T-helper 2 cell treated with Interferon-gamma antibody and Interleukin-4, amounts not matched to agents 5 μg/mL and 100 μg/mL, for 36 hours (primary cell): ENCODE measurements at places on chromosomes 16 and 17.

GRCh38 chr17:17633310-17633709 lies 41.8 kb upstream of the PEMT start:
- no peak for DNase-seq

- no peak for DNase-seq
Observed at GRCh38 chr17:40068584-40068916, 5.8 kb downstream of the THRA start.

- DNase-seq, result no peak
Observed at GRCh38 chr17:72822358-72823023, 270.0 kb downstream of the SLC39A11 start.

DNA sequence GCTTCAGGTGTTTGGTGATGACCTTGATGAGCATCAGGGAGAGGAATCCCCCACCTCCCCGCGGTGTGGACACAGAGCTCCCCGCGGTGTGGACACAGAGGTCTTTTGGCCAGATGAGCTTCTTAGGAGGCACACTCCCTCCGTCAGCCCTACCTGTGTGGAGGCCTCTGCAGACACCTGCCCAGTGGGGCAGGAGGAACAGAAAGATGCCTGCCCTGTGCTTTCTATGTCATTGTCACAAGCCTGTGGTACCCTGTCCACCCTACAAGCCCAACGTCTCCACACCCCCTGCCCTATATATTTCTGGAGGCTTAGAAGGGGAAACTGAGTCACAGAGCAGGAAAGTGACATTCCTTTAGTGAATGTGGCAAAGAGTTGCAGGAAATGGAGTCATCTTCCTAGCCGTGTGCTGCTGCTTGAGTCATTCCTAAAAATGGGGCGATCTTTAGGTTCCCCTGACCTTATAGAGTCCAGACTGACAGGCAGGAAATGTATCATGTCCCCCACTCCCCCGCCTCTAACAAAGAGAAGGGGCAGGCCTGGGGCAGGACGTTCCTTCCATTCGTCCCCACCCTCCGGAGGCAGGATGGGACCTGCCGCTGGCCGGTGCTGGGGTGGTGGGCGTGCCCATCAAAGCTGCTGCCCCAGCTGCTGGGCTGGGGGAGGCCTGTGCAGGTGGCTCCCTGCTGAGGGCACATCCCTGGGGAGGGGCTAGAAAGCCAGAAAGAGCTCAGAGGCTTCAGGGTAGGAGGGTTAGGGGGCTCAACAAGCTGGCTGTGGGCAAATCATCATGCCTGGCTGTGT lies 1.0 kb upstream of the C16orf74 start:
- DNase-seq, result no peak

DNA sequence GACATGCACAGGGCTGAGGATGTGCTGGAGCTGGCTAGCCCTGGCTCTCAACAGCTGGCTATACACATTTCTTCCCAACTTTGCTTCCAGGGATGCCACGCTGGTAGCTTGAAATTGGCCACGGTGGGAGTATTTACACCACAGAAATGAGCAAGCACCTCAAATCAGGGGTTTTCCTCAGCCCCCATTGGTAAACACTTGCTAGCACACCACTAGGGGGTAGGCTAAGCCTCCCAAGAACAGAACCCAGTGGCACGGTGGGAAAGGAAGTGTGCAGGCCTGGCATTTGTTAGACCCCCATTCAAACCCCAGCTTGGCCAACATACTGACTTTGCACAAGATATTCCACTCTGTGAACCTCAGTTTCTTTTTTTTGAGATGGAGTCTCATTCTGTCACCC lies 12.9 kb downstream of the DRC3 start:
- DNase-seq, result no peak

DNA sequence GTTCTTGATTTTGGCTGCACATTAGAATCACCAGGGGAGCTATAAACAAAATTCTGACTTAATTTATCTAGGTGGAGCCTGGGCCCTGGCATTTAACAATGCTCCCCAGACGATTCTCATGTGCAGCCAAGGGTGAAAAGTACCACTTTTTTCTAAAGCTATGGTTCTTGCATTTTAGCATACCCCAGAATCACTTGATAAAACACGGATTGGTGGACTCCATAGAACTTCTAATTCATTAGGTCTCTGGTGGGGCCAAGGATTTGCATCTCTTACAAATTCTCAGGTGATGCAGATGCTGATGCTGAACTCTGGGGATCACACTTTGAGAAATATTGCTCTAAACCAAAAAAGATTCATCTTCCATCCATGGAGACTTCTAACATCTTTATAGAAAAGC lies 74.5 kb downstream of the RPGRIP1L start:
- DNase-seq, result no peak

DNA sequence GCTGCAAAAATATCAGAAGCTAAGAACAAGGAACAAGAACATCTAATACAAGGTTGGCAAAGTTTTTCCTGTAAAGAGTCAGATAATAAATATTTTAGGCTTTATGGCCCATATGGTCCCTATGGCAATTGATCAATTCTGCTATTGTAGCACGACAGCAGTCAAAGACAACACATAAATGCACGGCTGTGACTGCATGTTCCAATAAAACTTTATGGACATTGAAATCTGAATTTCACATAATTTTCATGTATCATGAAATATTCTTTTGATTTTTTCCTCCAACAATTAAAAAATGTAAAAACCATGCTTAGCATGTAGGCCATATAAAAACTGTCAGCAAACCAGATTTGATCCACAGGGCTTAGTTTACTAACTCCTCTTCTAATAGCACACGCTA lies 10.5 kb upstream of the RNF43 start:
- DNase-seq, result no peak

- DNase-seq, result no peak
Observed at GRCh38 chr17:47708864-47709541, 15.0 kb downstream of the TBKBP1 start.

DNA sequence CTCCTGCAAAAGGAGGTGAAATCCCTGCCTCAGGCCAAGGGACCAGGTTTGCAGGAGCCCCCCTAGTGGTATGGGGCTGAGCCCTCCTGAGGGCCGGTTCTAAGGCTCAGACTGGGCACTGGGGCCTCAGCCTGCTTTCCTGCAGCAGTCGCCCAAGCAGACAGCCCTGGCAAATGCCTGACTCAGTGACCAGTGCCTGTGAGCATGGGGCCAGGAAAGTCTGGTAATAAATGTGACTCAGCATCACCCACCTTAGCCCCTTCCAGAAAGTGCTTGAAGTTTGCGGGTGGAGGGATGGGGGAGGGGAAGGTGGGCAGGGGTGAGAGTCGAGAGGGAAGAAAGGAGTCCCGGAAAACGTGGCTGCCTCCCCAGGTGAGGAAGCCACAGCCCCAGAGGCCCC lies 2.1 kb downstream of the MC1R start:
- no peak for DNase-seq

DNA sequence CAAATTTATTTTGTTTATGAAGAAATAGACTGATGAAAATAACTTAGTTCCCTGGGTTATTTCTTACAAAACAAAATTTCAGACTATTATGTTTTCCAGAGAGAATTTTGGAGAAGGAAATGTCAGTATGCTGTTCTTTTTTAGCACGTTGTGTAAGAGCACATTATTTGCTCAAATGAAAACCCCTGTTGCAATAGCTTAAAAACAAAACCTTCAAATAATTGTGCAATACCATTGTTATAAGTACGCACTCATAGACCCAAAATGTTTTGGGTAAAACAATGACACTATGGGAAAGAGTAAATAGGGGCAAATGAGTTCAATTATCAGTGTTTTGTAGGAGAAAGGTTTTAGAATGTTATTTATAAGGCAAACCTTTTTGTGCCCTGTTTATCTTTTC lies 18.2 kb downstream of the VMP1 start:
- no peak for DNase-seq

DNA sequence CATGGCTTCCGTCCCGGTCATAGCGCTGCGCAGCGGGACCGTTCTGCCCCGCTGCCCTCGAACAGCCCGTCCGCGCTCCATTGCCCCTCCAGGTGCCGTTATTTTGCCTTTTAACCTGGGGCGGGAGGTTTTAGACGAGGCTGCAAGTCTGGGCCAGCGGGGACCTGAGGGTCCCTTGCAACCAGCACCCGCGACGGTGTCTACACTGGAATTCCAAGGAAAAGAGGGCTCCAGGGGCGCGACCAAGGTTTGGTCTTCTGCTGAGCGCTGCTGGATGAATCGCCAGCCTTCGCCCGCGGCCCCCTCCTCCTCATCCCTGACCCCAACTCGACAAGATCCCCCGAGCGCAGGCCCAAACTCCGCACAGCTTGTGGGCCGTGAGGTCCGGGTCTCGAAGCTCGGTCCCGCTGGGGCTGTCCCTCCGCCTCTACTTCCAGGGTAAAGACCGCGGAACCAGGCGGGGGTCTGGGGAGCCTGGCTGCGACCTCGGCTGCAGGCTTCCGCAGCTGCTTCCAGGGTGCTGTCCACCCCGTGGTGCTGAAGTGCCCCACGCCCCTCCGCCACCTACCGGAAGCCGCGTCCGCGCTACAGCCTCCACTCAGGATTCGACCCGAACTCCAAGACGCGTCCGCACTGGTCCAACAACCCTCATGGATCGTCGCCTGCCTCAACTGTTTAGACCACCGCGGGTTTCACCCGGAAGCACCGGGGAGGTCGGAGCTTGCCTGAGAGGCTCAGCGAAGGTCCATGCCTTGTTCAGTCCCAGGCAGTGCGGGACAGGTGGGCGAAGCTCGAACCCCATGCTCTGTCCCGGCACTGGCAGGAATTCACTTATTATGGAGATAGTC lies 10.1 kb upstream of the CA4 start:
- DNase-seq, result peak; percentile 67

DNA sequence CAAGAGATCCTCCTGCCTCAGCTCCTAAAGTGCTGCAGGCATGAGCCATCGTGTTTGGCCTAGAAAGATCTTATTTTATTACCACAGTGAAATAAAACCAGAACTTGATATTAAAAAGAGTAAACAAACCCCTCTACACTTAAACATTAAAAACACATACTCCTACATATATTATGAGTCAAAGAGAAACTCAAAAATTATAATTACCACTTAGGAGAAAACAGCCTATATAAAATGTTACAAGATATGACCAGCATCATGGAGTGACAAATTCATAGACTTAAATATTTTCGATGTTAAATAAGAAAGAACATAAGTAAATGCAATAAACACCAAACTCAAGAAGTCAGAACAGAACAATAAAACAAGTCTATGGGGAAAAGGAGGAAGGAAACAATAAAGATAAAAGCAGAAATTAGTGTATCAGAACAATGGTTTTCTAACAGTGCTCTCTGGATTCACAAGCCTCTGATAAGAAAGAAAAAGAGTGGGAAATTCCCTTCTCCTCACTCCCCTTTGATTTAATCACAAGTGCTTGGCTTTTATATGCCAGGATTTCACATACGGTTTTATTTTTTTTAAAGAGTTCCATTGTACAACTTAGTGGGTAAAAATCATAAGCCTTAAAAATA lies 23.0 kb downstream of the SKAP1 start:
- DNase-seq, result no peak

- DNase-seq, result no peak
Observed at GRCh38 chr17:51159604-51160003, 6.2 kb downstream of the NME1 start.

DNA sequence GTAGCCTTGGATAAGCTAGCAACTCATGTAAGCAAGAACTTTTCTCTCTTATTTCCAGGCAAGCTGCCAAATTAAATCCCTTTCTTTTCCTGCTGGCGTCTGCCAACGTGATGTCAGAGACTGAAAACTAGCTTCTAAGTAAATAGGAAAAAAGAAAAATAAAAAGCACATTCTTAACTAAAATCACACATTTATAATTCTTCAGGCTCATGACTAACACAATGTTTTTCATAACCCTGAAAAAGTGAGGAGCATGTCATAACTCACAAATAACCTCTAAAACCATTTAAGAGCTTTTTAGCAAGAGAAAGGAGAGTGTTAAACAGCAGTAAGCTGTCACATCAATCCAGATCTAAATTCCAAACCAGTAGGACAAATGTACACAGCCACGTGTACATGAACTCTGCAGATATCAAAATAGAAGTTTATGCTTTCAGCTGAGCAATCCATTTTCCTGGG lies 110.0 kb downstream of the N4BP1 start:
- DNase-seq, result no peak

GRCh38 chr16:24471561-24472350 lies 67.6 kb upstream of the RBBP6 start:
- no peak for DNase-seq

GRCh38 chr17:2051061-2051932 lies 3.6 kb upstream of the HIC1 start:
- no peak for DNase-seq

GRCh38 chr16:10088380-10088793 lies 93.8 kb downstream of the GRIN2A start:
- DNase-seq, result no peak

DNA sequence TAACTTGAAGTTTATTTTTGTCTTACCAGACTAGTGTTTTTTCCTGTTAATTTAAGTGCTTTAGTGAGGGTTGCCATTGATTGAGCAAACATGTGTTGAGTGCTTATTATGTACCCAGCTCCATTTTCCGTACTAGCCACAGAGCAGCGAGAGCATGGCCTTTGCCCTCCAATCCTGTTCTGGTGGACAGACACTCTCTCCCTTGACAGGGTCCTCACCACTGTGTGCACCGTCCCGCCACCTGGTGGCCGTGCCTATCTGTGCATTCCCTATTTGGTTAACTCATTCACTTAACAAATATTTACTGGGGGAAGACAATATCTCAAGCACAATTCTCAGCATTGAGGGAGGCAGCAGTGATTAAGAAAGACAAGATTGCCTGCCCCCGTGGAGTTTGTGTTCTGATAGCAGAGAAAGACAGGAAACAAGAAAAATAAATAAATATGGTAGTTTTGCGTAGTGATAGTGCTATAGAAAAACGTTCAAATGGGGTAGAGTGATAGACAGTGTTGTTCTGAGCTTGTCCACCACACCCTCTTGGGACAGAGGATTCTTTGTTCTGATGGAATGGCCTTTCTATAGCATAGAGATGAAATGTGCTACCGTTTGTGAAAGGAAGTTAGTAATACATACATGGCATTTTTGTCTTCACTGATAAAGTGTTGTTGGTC lies 13.0 kb downstream of the CDH13 start:
- DNase-seq, result peak; percentile 39

GRCh38 chr16:89300311-89300975 lies 82.9 kb downstream of the ZNF778 start:
- no peak for DNase-seq

DNA sequence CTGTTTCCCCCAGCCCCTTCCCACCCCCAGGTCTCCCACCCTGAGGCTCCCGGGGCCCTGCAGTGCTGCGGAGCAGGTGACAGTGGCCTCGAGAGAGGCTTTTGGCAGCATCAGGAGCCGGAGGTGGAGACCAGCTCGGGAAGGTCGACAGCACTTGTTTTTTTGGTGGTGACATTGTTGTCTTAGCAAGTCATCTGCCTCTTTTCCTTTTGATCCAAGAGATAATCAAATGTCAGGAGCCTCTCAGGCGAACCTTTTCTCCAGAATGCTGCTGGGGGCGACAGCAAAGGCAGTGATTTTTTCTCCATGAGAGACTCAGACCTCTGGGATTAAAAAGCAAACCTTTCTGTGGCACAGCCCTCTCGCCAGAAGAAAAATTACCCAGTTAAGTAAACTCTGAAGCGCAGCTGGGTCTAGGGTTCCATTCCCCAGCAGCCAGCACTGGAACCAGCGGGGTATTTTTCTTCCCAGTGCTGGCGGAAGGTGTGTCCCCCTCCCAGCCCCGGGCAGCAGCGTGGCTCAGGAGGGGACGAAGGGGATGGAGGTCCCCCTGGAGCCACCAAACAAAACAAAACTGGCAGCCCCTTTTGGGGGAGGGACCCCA lies 37.2 kb downstream of the GRIN2C start:
- no peak for DNase-seq
